A549 (cell line): ENCODE measurements at places on chromosomes 16 and 17.

DNA sequence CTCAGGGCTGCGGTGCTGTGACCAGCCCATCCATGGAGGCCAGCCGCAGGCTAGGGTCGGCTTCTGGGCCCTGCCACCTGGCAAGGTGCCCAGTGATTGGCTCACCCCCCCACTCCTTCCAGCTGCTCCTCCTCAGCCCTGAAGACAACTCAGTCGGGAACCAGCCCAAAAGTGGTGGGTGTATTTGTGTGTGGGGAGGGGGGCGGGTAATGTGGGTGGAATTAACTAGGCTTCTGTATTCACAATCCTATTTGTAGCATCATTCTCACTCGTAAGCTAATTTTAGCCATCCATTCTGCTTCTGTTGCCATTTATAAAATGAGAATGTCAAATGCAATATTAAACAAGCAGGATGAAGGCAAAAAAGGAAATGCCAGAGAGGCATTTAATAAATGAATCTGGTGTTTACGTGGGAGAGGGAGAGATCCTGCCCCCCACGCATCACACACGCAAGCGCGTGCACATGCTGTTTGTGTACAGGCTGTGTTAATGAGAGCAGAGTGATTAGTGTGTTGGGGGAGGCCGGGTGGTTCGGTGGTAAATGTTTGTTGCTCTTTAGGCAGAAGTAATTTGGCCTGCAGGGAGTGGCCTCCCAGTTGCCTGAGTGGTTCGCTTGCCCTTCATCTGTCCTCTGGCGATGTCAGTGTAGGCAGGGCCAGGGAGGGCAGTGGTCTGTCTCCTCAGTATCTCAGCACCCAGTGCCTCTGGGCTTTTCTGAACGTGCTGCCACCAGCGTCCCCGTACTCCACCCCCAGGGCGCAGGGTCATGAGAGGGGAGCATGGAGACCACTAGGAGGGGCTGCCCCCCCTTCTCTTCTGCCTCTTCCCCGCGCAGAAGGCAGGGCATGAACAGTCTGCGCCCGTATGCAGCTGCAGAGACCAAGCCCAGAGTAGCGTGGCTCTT, 140.1 kb downstream of the CCDC182 start:
- DNase-seq = no peak

DNA sequence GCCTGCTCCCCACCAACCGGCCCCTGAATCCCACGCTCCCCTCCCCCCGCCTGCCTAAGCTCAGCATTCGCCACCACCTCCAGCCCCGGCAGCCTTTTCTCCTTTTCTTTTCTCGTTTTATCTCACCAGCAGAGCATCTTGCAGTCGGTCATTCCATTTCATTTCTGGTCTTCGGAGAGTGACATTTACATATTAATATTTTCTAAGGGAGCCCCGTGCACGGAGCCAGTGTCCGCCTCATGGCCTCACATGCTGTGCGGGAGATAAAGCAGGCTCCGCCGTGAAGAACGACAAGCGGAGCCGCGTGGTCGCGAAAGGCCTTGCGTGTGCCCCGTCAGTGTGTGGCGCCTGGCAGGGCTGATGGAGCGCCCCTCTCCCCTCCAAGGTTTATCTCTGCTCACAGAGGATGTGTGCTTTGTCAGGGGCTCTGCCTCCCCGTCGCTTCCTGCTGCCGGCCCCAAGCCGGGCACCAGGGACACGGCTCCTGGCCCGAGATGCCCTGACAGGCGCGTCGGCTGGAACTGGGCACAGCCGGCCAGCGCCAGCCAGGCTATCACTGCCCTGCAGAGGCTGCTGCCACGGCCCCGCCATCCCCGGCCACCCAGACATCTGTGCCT, 95.5 kb upstream of the GSE1 start:
- DNase-seq = no peak

DNA sequence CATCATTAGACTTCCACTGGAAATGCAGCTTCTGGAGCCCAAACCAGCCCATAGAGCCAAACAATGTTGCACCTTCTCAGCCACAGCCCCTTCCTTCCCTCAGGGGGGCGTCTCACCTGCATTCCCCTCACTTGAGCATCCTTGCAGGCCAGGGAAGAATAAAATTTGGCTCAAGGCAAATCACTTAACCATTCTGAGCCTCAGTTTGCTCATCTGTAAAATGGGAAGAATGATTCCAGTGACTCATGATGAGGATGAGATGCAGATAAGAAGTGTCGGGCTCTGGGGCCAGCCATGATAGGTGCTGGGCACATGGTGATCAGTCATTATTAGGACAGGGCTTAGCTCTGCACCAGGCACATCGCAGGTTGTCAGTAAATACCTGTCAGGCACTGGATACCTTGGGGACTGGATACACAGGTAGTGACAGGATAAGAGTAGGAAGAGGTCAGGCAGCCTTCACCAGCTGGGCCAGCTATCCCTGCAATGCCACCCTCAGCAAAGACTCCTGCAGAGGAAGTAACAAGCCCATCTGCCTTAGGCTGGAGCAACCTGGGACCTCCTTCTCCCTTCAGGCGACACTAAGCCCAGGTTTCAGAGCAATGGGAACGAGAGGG, 208.0 kb upstream of the TNRC6C start:
- no peak for DNase-seq

DNA sequence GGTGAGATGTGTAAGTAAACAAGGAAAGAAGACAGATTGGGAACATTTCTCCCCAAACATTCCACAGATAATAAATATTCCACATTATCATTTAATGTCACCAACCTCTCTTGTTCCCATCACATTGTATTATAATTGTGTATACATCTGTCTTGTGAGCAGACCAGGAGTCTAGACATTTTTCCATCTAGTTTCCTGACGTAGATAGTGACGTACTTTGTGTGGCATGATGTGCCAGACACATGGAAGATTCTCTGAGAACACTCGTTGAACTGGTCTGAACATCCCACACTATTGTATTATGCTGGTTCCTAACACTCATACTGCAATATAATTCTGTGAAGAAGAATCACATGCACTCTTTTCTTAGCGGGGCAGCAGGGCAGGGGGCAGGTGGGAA, 34.0 kb downstream of the WSB1 start:
- DNase-seq = no peak
